ENCODE measurements at places on chromosomes 1 and 21.

GRCh38 chr1:38899560-38899959 lies 18.2 kb upstream of the GJA9 start:
- DNase-seq, result no peak

GRCh38 chr1:57424231-57425027 lies 569 bp upstream of the DAB1 start:
- DNase-seq, result peak; percentile 59

GRCh38 chr1:115373305-115373704 lies 35.3 kb upstream of the NGF start:
- DNase-seq, result peak; percentile 80

GRCh38 chr21:31879241-31879650 lies 6.4 kb downstream of the HUNK start:
- no peak for DNase-seq

DNA sequence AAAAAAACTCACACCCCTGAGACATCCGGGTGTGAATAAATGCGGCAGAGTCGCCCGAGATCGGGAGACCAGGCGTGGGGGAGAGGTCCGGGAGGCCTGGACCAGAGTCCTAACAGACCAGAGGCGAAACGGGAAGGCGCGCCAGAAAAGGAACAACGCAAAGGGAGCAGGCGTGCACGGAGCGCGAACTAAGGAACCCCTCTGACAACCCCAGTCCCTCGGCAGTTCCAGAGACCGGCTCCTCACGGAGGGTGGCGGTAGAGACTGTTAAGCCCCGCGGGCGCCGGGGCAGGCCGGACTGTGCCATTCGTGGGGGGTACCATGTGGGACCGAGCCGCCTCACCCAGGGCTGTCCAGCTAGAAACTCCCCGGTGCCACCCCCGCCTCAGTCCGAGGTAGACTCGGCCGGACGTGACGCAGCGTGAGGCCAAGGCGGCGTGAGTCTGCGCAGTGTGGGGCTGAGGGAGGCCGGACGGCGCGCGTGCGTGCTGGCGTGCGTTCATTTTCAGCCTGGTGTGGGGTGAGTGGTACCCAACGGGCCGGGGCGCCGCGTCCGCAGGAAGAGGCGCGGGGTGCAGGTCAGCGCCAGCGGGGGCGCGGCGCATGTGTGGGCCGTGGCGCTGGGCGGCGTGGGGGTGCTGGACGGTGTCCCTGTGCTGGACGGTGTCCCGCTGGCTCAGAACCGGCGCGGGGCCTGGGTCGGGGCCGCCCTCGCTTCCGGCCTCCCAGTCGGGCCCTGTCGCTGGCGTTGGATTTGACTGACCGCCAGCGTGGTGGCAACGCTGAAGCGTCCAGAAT lies at the start of gene PARK7:
PARK7 (plus strand) TSS at position 496 of the 798 bp plus-strand sequence. CDS start 1,075 bp downstream, outside the sequence.
- DNase-seq, result peak; percentile 100

- no peak for DNase-seq
Measured at GRCh38 chr1:160154790-160155189, 3.4 kb downstream of the ATP1A4 start.

DNA sequence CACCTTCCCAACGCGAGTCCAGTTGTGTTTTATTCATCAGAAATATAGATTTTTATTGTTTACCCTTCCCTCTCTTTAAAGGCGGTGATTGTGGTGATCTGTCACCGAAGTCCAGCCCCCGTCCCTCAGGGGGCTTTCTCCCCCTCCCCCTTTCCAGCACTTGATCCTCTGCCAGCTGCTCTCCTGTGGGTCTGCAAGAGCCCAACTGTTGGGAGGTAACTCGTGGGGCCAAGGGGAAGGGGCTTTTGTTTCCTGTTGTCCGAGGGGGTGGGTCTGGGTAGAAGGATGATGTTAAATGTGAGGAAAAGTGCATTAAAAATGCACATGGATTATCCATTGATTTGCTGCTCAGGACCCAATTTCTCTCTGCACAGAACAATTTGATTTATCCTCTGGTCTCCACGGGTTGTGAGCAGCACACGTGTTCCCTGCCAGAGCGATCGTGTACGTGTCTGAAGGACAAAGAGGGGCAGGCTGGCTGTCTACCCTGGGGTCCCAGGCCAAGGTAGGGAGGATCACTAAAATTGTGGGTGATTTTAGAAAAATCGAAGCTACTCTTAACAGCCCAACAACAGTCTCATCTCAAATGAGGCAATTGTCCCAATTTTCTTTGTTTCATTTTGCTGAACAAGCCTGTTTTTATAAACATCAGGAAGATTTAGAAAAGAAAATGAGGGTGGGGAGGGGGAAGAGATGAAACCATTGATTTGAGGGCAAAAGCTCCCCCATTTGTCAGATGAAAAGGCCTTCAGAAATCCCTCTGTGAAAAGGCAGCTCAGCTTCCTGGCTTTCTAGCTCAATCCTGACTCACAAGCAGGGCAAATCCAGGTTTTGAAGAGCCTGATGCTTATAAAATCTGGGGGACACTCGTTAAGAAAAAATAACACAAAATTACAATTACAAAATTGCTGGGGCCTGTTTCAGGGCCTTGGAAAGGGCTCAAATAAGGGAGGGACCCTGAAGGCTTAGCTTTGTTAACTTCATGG lies 176.2 kb downstream of the RHOU start:
- no peak for DNase-seq

GRCh38 chr1:204915861-204916495 lies 45.3 kb downstream of the NFASC start:
- DNase-seq, result no peak

GRCh38 chr21:45405271-45405818 lies 380 bp downstream of the COL18A1 start:
- DNase-seq, result no peak

- no peak for DNase-seq
Measured at GRCh38 chr1:201215531-201216357, 25.1 kb downstream of the IGFN1 start.

GRCh38 chr1:201429736-201430501 lies 8.4 kb upstream of the TNNI1 start:
- no peak for DNase-seq

DNA sequence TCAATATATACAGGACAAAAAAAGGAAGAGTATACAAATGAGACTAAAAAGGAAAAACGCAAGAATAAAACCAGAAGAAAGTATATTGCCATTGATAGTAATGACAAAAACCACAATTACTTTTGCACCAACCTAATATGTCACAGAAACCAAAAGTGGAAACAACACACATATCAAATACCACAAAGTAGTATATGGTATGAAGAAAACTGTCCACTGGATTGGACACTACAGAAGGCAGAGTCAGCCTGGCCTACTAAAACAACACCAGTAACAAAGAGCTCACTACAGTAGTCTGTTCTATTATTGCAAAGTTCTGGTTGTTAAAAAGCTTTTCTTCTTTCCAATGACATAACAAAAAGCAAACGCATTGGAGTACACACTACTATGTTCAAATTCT lies 17.7 kb downstream of the TESK2 start:
- no peak for DNase-seq

- DNase-seq, result no peak
Measured at GRCh38 chr21:45469273-45470086, 64.5 kb downstream of the COL18A1 start.

DNA sequence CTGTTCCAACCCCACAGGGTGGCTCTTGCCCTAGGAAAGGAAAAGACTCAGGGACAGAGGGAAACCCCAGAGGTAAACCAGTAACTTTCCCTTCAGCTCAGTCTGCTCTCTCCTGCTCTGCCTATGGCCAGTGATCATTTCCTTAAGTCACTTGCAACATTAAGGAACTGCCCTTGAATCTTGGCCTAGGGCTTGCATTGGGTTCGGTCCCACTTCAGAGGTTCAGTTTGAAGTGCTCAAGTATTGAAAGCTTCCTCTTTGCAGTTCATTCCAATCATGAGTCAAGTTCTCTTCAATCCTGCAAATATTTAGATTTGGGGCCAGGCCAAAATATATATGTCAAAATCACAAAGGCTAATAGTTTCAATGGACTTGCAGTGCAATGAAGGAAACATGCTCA lies 97.7 kb upstream of the IRF2BP2 start:
- DNase-seq, result peak; percentile 68

- no peak for DNase-seq
Measured at GRCh38 chr1:14300991-14301703, 297.3 kb upstream of the KAZN start.

DNA sequence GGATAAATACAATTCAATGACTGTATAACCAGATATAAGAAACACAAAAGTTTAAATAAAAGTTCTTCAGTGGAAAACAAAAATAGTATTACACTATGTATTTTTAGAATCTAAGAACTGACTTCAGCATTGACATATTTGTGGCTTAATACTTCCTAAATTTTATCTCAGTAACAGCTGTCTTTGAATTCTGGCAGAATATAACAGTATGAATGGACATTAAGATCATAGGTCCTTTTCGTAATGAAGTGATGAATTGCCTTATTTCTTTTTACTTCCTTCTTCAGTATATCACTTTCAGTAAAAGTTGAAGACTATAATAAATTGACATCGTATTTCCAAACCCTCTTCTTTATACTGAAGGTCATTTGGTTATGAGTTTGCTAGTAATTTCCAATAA lies 1030.0 kb downstream of the MRPL39 start:
- DNase-seq, result no peak

GRCh38 chr1:214678386-214678785 lies 75.4 kb downstream of the CENPF start:
- no peak for DNase-seq

GRCh38 chr1:30744060-30744756 lies 13.4 kb downstream of the LAPTM5 start:
- DNase-seq, result no peak

DNA sequence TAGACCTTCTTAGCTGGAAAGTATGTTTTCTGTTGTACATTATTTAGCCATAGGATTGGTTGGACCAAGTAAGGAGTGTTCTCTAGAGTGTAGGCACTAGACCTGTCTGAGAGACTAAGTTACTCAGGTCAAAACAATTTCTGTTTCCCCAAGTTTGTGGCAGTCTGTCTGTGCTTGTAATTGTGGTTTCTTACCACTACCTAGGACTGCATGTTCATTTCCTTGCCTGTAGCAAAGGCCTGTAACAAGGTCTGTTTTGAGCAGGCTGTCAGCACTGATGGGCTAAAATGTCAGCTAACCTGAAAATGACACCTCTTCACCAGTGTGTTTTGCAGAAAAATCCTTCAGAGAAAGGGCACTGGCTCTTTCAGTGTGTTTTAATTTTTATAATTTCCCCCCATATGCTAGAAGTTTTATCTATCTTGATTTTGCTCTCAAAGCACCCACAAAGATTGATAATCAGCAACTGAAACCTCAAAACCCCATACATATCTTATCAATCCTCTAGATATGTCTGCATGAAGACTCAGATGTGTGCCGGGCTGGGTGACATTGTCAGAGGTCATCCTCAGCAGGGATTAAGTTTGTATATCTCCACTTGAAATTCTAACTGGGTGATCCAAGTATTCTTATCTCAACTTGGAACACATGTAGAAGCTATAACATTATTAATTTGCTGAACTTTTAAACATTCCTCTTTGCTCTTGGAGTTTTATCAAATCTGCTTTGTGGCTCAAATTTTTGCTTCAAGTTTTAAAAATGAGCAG lies 50.7 kb upstream of the ST6GALNAC3 start:
- DNase-seq, result peak; percentile 19

DNA sequence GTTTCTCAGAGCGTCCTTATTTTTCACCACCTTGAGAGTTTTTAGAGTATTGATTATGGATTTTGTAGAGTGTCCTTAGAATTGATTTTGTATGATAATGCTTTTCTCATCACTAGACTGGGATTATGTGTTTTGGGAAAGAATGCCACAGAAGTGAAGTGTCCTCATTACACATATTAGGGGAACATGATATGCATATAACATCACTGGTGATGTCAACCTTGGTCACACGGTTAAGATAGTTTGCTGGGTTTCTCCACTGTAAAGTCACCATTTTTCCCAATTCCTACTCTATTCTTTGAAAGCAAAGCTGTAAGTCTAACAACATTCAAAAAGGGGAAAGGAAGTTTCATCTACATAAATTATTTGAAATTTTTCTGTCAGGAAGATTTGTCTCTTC lies 39.6 kb upstream of the PALMD start:
- no peak for DNase-seq

DNA sequence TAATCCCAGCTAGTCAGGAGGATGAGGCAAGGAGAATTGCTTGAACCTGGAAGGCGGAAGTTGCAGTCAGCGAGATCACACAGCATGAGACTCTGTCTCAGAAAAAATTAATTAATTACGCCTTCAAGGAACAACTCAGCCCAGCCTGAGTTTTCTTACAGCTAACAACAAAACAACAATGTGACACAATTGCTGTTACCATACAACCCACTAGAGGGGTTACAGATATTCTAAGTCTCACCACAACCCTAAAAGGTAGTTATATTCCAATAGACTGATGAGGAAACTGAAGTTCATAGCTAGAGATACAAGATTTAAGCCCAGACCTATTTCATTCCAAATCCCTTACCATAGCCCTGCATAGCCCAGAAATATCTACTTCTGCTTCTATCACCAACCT lies 2.9 kb upstream of the LRRC8C start:
- DNase-seq, result no peak

DNA sequence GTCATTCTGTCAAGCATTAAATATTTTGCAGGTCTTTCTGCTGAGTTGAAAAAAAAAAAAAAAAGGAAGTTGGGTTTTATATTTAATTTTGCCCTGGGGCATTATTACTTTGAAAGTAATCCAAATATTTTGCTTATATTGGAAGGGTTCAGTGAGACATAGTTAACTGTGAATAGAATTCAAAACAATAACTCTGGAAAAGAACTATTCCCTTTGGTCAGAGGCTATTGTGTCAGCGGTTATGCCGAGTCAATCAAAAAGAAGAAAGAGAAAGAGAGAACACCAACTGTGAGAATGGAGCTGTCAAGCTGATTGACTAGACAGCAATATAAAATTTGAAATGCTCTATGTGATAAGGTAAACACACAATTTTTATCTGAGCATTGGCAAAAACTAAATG lies 761.7 kb downstream of the ADGRL2 start:
- no peak for DNase-seq

- DNase-seq, result peak; percentile 71
Measured at GRCh38 chr1:176559878-176560277, 96.9 kb downstream of the PAPPA2 start.

- DNase-seq, result no peak
Measured at GRCh38 chr1:17743008-17743647, 12.0 kb upstream of the ACTL8 start.

GRCh38 chr1:9776685-9777084 lies 47.1 kb downstream of the CLSTN1 start:
- no peak for DNase-seq
